ENCODE measurements at places on chromosomes 2 and 18.

- DNase-seq, result no peak
Observed at GRCh38 chr2:232653441-232653840, 20.0 kb downstream of the EFHD1 start.

- no peak for DNase-seq
Observed at GRCh38 chr2:120722568-120723421, 12.9 kb upstream of the GLI2 start.

GRCh38 chr18:22193466-22193865 lies 24.1 kb downstream of the GATA6 start:
- DNase-seq, result no peak

- no peak for DNase-seq
Observed at GRCh38 chr2:232207174-232207573, 171.4 kb upstream of the ALPP start.

- DNase-seq, result no peak
Observed at GRCh38 chr2:239819974-239820555, 205.1 kb downstream of the NDUFA10 start.

- DNase-seq, result no peak
Observed at GRCh38 chr18:60372132-60372531, 443 bp downstream of the MC4R start.
